ENCODE measurements at places on chromosomes 6 and 20. TPM values are rescaled to one million over a fixed set of nuclear protein-coding genes. Genes with fewer than 3 reads are reported as not detected.

- DNase-seq, result no peak
Observed at GRCh38 chr20:37251825-37252477, 9.7 kb downstream of the GHRH start.

DNA sequence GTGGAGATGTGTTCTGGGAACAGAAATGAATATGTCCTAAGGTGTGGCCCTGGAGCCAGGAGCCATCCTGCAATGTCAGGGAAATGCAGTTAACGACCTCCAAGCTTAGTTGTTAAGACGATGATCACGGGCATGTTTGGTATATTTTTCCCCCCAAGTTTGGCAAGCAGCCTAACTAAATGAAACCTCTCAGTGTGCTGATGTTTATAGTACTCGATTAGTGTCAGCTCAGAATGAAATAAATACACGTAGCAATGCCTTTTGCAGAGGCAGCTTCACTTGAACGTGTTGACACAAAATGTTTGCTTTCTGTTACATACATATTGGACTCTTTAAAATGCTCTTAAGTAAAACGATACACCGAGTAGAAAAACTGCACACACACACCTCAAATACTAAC lies 76.2 kb upstream of the OLIG3 start:
- DNase-seq, result no peak

SH3BGRL2 gene
- total RNA-seq, result 63.6 TPM

SERINC3 gene
- total RNA-seq, result 96.9 TPM
